Ovary (tissue), 10 donors: ENCODE measurements at places on chromosomes 3 and 15. TPM values are rescaled to one million over a fixed set of nuclear protein-coding genes. Genes with fewer than 3 reads are reported as not detected.

GRCh38 chr3:194572143-194572789, 61.0 kb downstream of the TMEM44 start:
- H3K4me1 ChIP-seq, result no peaks in the 10 kb centered on the region
- H3K27me3 ChIP-seq, result no peaks in the 10 kb centered on the region
- H3K27ac ChIP-seq, result no peak overlapping the region
- no peak overlapping the region for H3K4me3 ChIP-seq
- H3K36me3 ChIP-seq, result no peaks in the 10 kb centered on the region
- DNase-seq, result no peak

DNA sequence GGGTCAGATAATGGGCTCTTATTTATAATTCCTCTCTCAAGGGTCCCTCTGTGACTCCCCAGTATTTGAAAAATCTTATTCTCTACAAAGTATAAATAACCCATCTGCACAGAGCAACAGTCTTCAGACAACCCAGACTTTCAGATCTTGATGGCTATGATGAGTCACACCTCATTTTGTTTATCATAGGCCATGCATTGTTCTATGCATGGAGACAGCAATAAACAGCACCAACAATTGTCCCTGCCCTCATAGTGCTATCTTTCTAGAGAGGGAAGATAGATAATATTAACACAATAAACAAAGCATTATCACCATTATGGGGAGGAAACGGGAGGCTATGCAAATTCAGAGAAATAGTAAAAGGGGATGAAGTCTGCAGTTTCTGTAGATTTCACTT, 13.4 kb downstream of the FHIT start:
- no peak overlapping the region for H3K27ac ChIP-seq
- H3K4me3 ChIP-seq, result no peak overlapping the region
- no peak for DNase-seq
- no peaks in the 10 kb centered on the region for H3K36me3 ChIP-seq

IGSF10 gene
- total RNA-seq, result 59.5 TPM

CORO2B gene
- 18.0 TPM for total RNA-seq

CALML4 gene
- 2.9 TPM for total RNA-seq

ZKSCAN7 gene
- total RNA-seq, result 10.7 TPM
